ENCODE measurements at places on chromosomes 12 and 14.
A peak's percentile ranks its signal among the peaks of the same experiment; 100 is the strongest.

DNA sequence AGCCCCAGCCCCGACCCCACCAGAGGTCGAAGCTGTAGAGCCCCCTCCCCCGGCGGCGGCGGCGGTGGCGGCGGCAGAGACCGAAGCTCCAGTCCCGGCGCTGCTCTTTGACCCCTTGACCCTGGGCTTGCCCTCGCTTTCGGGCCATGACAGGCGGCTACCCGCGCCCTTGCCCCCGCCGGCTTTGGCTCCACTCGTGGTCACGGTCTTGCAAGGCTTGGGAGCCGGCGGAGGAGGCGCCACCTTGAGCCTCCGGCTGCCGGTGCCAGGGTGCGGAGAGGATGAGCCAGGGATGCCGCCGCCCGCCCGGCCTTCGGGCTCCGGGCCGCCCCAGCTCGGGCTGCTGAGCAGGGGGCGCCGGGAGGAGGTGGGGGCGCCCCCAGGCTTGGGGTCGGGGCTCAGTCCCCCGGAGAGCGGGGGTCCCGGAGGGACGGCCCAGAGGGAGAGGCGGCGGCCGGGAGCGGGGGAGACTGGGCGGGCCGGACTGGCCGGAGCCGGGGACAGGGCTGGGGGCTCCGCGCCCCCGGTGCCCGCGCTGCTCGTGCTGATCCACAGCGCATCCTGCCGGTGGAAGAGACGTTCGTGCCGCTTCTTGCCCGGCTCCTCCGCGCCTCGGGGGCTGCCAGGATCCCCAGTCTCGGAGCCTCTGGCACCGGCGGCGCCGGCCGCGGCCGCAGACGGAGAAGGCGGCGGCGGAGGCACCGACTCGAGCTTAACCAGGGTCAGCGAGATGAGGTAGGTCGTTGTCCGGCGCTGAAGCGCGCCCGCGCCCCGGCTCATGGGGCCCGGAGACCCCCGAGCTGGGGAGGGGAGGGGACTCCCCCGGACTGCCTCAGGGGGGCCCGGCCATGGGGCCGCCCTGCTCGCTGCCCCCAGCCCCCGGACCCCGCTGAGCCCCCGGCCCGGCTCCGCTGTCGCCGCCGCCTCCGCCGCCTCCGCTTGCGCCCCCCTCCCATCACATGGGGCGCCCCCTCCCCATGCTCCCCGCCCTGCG, 778 bp downstream of the AGAP2 start:
- DNase-seq: peak; percentile 44

GRCh38 chr12:13146336-13146938, 43.0 kb upstream of the GSG1 start:
- DNase-seq: no peak

- no peak for DNase-seq
Measured at GRCh38 chr14:59484639-59485175, 390 bp downstream of the JKAMP start.

- DNase-seq: no peak
Measured at GRCh38 chr12:29374913-29375312, 6.1 kb downstream of the ERGIC2 start.

- no peak for DNase-seq
Measured at GRCh38 chr12:100555722-100556121, 17.8 kb upstream of the GAS2L3 start.

GRCh38 chr14:94638339-94638738, 26.1 kb downstream of the SERPINA3 start:
- DNase-seq: no peak

DNA sequence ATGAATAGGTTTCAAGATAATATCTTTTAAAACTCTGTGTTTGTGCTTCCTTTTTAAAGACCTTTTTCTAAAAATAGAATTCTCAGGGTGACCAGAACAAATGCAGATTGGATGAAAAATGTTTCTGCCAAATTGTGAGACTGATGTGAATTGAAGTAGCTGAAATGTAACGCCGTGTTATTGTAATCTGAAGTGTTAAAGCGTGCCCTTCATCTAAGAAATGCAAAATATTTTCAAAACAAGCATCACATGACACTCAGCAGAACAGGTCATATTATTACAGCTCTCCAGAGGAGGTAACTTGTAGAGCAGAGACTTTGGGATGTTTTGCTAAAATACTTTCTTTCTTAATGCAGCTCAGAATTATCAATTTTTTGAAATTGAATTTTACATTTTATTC, 90.0 kb upstream of the PLEKHA5 start:
- DNase-seq: no peak

GRCh38 chr12:16857456-16857923, 251.5 kb upstream of the LMO3 start:
- no peak for DNase-seq

- no peak for DNase-seq
Measured at GRCh38 chr12:57575771-57576612, 15.0 kb upstream of the PIP4K2C start.

- no peak for DNase-seq
Measured at GRCh38 chr12:120194226-120194533, 335 bp downstream of the GCN1 start.
